GF-D8 (cell line): ENCODE measurements at places on chromosomes 2 and 18.

DNA sequence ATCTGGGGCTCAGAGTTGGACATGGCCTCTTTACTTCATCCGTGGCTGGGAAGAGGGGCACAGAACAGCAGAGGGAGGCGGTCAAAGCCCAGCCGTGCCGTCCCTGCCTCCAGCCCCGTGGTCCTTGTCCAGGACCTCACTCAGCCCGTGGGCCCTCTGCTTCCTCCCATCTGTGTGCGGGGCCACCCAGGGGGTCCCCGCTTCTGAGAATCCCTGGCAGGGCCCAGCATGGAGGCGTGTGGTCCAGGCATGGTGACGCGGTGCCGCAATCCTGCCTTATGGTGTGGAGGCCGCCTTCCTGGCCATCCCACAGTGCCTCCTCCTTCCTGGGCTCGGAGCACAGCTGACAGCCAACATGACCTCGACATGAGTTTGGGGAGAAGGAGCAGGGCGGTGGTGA is 232.6 kb downstream of the FAM210A start:
- no peak for DNase-seq

- DNase-seq: no peak
Measured at GRCh38 chr2:40164736-40165508, 287.0 kb downstream of the SLC8A1 start.

- DNase-seq: no peak
Measured at GRCh38 chr2:86027922-86028765, 77.5 kb downstream of the POLR1A start.

DNA sequence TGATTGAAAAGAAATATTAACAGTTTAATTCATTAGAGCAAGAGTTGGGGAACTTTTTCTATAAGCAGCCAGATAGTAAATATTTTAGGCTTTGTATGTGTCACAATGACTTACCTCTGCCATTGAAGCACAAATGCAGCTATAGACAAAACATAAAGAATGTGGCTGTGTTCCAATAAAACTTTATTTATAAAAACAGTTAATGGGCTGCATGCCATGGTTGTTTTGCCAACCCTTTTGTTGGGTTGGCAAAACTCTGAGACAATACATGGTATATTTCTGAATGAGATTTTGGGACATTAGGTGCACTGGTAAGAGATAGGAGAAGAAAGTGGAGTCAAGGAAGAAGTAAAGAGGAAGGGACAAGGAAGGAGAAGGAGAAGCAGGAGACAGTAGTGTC is 61.8 kb upstream of the CERS6 start:
- DNase-seq: no peak

DNA sequence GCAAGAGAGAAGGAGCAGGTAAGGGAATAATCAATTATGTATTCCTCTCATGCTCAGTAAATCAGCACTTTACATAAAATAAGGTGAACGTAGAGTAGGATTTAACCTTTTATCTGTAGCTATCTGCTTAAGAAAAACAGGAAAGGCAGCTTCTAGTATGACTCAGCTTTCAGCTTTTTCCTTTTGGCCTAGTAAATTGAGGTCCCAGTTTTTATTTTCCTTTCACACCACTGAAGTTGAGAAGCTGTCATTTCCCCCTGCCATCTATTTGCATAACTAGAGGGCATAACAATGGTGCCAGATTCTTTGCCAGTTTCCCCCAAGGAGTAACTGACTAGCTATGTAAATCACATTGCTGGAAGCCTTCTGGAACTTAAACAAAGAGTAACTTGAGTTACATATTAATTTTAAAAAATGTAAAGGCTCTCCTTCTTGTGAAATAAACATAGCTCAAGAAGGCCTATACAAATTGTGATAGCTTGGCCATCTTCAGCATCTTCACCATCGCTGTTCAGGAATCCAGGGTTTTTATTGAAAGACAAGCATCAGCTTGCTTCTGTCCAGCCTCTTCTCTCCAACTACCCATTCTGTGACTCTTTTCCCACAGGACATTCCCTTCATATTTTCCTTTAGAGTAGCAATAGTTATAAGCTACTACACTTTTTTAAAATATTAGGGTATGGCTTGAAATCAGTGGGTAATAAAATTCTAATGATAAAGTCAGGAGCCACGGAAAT is 97.0 kb downstream of the KYNU start:
- DNase-seq: no peak
